ENCODE measurements at places on chromosomes 12 and 14.

GRCh38 chr12:16159571-16159970 is 117.9 kb downstream of the SLC15A5 start:
- DNase-seq = no peak

DNA sequence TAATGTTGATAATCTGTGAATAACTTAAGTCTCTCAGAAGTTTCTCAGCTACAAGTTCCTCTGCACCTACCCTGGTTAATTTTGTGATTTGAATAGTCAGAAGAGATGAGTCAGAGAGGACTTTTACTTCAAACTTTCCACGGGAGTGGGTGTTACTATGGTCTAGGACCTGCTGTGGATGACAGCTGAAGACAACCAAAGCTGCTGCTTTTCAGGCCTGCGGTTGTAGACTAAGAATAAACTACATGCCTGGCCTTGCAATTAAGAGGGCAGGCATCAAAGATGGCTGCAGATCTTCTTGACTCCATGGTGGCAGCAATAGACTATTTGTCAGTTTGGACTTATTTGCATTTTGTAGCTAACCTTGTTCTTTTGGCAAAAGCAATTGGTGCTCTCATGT is 227.1 kb upstream of the KRR1 start:
- no peak for DNase-seq

- DNase-seq = no peak
Observed at GRCh38 chr14:99951085-99951484, 114.1 kb upstream of the EVL start.

DNA sequence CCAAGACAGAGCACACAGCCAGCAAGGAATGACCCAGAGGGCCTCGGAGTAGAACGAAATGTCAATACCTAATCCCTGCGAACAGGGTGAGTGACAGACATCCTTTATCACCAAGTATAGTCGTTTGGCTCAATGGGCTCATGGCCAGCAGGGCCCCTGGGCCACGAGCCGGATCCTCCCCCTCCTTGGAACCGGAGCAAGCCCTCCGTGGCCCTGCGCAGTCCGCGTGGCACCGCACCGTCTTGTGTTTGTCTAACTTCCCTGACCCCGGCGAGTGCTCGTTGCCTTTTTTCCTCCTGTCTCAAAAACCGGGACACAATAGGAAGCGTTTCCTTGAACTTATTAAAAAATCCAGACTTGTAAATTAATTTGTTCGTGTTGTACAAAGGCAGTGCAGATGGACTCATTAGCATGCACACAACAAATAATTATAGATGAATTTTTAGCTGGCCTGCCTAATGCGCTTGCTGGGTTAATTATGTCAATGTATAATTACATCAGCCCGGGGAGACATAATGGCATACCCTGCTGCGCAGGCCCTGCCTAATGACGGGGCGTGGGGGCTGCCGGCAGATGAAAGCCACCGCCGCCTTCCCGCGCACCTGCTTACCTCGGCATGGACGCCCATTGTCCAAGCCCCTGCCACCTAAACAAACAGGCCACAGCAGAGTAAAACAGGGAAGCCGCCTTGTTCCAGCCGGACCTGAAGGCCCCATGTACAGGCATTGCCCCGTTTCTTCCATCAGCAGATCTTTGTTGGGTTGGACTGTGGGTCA is 81.6 kb downstream of the PHETA1 start:
- no peak for DNase-seq

DNA sequence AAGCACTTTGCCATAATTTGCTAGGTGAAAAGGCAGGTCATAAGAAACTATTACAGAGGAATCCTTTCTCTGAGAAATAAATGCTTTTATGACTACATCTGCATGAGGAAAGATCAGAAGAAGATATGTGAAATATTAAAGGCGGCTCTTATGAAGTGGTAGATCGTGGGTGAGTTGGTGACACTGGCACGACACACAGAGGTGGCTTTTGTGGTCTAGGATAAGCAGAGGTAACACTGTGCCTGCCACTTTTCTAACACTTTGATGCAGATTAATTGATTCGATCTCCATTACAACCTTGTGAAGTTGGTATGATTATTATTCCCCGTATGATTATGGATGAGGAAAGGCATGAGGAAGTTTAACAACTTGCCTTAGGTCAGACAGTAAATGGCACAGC is 60.0 kb upstream of the ELK3 start:
- no peak for DNase-seq

DNA sequence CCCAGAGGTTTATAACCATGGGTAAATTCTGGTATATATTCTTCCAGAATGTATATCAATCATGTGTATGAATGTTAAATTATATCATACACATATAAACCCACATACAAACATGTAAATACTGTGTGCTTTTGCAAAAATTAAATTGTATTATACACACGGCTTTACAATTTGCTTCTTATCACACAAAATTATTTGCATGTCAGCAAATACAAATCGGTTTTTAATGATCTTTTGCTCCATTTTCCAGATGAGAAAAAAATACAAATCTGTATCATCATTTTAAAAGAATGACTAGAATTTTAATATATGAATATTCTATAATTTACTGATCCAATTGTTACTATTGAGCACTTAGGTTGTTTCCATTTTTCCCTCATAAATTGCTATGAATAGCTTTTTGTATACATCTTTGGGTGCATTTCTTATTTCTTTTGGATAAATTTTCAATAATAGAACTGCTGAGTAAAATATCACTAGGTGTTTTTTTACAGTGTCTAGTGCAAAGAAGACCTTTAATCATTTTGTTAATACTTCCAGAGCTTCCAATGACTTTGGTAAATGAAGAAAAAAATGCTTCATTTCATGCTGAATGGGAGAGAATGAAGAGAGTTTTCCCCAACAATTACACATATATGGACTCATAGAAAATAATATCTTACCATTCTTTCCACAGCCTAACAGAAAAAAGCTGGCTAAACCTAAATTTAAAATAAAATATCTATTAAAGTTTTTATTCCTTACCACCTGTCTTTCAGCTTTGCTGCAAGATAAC is 3.5 kb downstream of the LYZ start:
- DNase-seq = no peak

DNA sequence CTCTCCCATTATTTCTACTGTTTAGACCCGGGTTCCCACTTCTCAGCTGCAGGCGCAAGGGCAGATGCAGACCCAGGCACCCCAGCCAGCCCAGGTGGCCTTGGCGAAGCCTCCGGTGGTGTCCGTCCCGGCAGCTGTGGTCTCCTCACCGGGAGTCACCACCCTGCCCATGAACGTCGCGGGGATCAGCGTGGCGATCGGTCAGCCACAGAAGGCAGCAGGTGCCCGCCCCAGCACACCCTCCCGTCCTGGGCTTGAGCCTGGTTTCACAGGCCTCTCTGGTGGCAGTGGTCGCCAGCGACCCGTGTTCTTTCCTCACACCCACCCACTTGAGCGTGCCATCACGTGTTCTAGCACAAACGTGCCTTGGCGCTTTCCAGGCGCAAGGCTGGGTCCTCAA is 77.4 kb downstream of the DDX51 start:
- no peak for DNase-seq

- no peak for DNase-seq
Observed at GRCh38 chr12:127194176-127194575, 1072.8 kb upstream of the TMEM132C start.

DNA sequence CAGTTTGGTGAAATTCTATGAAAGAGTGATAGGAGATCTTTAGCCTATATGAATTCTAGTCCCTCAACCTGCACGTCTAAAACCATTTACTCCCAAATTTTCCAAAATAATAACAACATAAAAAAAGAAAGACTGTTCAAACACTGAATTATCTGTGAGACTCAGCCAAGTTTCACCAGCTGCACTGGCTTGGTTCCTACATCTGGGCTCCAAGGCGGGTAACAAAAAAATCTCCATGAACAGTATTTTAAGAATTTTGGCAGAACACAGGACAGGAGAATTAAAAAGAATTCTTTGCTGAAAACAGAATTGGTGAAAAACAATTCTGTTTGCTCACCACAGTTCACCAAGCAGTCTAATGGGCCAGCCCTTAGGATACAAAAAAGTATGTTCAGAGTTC is 536.8 kb upstream of the ATP2B1 start:
- DNase-seq = peak; percentile 52

DNA sequence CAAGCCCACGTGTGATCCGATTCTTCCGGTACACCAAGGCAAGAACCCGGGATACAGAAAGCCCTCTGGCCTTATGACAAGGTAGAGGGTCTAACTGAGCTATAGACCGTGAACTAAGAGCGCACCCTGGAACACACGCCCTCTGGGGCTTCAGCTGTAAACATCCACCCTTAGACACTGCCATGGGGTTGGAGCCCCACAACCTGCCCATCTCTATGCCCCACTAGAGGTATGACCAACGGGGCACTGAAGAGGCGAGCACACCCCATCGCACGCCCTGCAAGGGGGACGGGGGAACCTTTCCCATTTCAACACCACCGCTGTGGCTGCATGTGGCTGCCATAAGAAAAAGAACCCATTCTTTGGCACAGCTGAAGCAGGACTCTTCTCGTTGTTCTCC is 1206.0 kb upstream of the TMEM132C start:
- no peak for DNase-seq

- no peak for DNase-seq
Observed at GRCh38 chr14:33017016-33017415, 78.3 kb downstream of the NPAS3 start.

GRCh38 chr14:22426711-22427110 is 162.3 kb downstream of the DAD1 start:
- no peak for DNase-seq

- DNase-seq = no peak
Observed at GRCh38 chr14:104421892-104422828, 157.4 kb upstream of the C14orf180 start.

DNA sequence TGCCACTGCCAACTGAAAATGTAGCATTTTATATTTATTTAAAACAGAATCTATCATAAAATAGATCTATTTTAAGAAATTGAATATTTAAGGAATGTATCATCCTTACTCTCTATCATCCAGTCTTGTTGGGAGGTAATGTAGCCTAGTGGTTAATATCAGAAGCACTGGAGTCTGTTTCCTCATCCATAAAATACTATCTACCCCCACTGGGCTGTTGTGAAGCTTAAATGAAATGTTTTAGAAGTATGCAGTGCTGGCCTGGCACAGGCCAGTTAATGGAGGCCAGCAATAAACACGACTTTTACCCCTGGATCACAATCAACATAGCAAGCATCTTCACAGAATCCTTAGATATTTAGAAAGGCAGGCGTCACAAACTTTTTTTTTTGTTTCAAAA is 188.0 kb downstream of the CAND1 start:
- no peak for DNase-seq

DNA sequence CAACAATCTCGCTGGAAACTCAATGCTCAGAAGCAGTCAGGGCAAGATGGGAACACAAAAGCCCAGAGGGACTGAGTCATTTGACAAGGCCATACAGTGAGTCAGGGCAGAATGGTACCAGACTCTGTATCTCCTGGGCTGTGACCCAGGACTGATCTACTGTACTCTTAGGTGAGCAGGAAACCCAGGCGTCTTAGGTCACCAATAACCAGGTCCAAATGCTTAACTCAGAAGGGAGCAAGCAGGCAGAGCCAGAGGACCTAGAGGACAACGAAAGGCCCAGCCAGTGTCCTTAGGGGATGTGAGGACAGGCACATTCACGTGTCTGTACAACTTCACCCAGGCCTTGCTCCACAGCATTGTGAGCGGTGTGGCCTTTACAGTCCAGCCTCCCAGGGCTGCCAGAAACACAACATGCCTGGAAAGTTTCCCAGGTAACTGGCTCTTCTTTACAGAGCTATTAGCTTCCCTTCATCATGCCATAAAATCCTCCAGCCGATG is 69.9 kb downstream of the ARL6IP4 start:
- peak; percentile 44 for DNase-seq

- no peak for DNase-seq
Observed at GRCh38 chr12:30548203-30548602, 147.5 kb downstream of the IPO8 start.

- peak; percentile 92 for DNase-seq
Observed at GRCh38 chr12:124914392-124915238, at the start of gene UBC. TSS of gene UBC (minus strand) at chr12:124914650. CDS start at chr12:124913771, 879 bp downstream.

- DNase-seq = no peak
Observed at GRCh38 chr14:53325176-53325806, 172.2 kb upstream of the DDHD1 start.

DNA sequence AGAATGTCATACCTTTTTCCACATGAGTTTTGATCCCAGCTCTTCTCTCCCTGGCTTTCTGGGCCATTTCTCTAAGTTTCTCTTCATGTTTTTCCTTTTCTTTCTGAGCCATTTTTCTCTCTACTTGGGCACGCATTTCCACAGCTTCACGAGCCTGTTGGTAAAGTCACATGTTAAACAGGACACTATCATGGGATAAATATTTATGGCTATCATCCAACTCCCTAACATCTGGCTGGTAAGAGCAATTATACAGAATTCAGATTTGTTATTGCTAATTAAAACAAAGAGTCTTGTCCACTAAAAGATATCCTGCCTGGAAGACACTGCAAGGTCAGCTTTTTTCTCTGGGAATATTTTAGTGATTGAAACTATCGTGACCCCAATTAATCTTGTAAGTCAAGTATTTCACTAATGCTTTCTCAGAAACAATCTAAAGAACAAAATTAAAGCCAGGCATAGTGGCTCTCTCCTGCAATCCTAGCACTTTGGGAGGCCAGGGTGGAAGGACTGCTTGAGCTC is 23.1 kb downstream of the SLIRP start:
- DNase-seq = no peak

DNA sequence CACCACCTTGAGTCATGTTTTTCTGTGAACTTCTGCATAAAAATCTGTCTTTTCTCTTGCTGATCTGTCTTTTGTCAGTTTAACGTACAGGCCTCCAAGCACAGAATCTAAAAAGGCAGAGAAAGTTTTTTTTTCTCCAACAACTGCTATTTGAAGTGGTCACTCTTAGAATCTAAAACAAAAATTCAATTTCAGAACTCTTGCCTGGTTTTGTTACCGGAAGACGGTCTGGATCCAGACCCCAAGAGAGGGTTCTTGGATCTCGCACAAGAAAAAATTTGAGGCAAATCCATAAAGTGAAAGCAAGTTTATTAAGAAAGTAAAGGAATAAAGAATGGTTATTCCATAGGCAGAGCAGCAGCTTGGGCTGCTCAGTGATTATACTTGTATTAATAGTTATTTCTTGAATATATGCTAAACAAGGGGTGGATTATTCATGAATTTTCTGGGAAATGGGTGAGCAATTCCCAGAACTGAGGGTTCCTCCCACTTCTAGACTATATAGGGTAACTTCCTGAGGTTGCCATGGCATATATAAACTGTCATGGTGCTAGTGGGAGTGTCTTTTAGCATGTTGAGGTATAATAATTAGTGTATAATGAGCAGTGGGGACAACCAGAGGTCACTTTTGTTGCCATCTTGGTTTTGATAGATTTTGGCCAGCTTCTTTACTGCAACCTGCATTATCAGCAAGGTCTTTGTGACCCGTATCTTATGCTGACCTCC is 150.0 kb upstream of the PLEKHA5 start:
- DNase-seq = no peak

- no peak for DNase-seq
Observed at GRCh38 chr14:34075042-34075744, 124.3 kb upstream of the EGLN3 start.

- DNase-seq = no peak
Observed at GRCh38 chr14:52265253-52265652, 2.2 kb upstream of the PTGDR start.

DNA sequence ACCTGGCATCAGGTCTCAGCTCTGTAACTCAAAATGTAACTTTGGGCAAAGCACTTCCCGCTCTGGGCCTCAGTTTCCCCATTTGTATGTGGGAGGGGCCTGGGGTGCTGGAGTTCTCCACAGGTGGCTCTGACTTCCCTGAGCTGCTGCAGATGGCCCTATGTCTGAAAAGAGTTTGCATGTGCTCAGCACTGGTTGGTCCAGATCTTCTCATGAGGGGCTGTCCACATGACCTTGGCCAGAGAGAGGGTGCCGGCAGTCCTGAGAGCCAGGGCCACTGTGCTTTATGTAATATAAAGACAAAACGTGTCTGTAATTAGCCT is 7.2 kb upstream of the CACNA2D4 start:
- no peak for DNase-seq

Measured in left hindlimb (tissue), 1 donor.